NCI-H1105 (cell line): ENCODE measurements at places on chromosomes 7 and 10.

DNA sequence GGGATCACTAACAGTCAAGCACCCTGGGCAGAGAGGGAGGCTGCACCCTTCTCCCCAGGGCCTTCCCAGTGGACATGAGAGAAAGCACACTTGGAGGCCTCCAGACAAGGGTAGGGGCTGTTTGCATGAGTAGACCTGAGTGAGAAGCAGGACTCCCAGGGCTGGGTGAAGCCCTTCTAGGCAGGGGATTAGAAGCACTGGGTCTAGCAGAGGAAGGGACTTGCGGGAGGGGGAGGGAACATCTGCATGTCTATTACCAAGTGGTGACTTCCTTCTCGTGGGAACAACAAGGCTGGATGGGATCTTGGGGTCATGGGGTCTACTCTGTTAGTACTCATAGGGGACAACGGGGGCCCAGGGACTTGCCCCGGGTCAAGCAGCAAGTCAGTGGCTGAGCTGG, 67.8 kb downstream of the EMX2 start:
- DNase-seq = no peak

GRCh38 chr10:117130346-117130745, 7.7 kb downstream of the VAX1 start:
- DNase-seq = no peak

DNA sequence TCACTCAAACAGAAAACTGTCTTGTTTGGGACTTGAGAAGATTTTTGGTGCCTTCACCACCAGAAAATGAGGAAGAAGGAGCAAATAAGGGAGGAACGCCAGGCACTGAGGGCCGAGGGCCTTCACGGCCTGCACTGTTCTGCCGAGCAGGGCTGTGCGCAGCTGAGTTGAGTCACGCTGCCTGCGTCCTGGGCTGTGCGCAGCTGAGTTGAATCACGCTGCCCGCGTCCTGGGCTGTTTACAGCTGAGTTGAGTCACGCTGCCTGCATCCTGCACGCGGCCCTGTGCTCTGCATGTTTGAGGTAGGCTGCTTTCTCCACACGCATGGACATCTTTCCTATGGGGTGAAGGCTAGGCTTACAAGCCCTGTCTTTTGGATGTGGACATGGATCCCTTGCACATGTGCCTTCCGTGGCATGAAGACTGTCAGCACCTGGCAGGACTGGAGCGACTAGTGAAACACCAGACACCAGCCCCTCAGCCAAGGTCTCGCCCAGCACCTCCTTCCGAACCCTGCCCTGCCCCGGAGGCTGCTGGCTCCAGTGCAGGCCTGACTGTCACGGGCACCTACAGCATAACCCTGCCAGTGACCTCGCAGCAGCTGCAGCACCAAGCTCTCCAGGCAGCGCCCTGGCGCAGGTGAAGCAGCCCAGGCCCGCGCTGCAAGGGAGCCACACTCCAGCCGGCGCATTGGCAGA, 96.7 kb downstream of the HTR5A start:
- no peak for DNase-seq

GRCh38 chr7:92137557-92137956, 3.3 kb upstream of the CYP51A1 start:
- DNase-seq = no peak

DNA sequence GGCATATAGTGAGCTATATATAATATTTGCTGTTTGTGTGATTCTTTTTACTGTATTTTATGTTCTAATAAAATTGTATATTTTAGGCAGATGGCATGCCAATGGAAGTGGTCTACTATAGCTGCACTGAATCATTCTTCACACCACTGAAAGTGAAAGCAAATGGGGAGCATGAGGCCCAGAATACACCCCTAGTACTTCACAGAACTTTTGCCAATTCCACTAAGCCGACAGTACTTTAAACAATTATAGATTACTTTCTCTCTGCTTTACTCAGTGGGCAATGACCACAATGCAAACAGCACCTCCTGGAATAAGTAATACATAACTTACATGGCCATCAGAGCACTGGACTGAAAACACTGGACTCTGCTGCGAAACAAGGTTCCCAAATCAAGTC, 70.2 kb downstream of the ANKRD26 start:
- no peak for DNase-seq

DNA sequence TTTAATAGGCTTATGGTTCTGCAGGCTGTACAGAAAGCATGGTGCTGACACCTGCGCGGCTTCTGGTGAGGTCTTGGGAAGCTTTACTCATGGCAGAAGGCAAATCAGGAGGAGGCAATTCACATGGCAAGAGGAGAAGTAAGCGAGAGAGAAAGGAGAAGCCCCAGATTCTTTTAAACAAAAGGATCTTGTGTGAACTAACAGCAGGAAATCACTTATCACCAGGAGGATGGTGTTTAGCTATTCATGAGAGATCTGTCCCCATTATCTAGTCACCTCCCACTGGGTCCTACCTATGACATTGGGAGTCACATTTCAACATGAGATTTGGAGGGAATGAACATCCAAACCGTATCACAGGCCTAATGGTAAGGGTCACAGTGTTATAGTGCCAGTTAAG, 678.0 kb upstream of the KCND2 start:
- no peak for DNase-seq
